ENCODE measurements at places on chromosomes 6 and 20. TPM values are rescaled to one million over a fixed set of nuclear protein-coding genes. Genes with fewer than 3 reads are reported as not detected.

The OR2H1 gene
- not detected for total RNA-seq

DNA sequence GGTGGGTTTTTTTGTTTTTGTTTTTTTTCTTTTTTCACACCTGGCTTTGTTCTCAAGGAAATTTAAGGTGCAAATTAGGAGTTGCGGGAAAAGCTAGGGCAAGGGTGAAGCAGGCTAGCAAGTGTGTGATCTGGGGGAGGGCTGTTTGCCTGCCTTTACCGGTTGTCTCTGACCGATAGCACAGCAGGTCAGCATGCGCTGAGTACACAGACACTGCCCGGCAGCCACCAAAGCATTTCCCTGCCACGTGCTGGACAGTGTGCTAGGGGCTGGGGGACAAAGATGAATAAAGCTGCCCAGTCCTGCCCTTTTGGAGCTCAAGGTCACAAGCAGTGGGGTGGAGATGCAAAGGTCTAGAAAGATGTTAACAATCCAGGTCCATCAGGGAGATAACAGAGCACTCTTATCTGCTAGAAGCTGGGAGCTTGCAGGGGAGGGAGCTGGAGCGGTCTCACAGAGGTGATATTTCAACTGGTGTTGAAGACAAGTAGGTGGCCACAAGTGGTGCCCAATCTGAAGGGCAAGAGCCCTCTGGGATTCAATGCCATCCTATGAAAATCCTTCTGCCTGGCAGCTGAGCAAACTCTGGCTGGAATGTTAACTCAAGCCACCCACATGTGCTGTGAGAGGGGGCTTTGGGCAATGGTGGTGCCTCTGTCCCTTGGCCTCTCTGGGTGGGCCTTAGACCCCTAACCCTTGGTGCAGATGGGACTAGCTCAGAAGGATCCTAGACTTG lies 24.5 kb downstream of the TTBK1 start:
- no peak overlapping the region for H3K4me3 ChIP-seq
- DNase-seq, result no peak
- H3K36me3 ChIP-seq, result no peaks in the 10 kb centered on the region
- H3K4me1 ChIP-seq, result peaks cover 11% of the 10 kb centered on the region
- peaks cover 8% of the 10 kb centered on the region for H3K27me3 ChIP-seq
- H3K27ac ChIP-seq, result no peak overlapping the region

The ELOVL4 gene
- 1.7 TPM for total RNA-seq

DNA sequence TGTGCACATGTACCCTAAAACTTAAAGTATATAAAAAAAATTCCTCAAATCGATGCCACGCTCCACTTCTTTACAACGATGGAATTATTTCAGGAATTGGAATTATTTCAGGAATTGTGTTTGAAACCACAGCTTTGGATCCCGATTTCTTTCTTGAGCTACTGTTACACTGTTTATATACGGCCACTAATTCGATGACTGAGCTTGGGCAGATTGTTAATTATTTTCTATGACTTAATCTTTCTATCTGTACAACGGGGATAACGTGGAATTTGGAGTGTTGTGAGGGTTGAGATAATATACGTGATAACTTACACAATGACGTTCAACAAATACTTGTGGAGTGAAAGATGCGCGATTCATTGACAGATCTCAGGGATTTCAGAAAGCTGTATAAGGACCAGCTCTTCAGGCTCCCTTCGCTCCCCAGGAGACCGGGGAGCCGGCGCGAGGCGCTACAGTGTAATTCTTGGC lies 171.3 kb downstream of the SLC16A10 start:
- H3K4me3 ChIP-seq, result peak overlapping the region; percentile 81
- H3K27ac ChIP-seq, result peak overlapping the region; percentile 78
- H3K27me3 ChIP-seq, result no peaks in the 10 kb centered on the region
- H3K4me1 ChIP-seq, result peaks cover 26% of the 10 kb centered on the region
- DNase-seq, result no peak
- peaks cover 11% of the 10 kb centered on the region for H3K36me3 ChIP-seq

The CASS4 gene
- total RNA-seq, result 3.7 TPM

DNA sequence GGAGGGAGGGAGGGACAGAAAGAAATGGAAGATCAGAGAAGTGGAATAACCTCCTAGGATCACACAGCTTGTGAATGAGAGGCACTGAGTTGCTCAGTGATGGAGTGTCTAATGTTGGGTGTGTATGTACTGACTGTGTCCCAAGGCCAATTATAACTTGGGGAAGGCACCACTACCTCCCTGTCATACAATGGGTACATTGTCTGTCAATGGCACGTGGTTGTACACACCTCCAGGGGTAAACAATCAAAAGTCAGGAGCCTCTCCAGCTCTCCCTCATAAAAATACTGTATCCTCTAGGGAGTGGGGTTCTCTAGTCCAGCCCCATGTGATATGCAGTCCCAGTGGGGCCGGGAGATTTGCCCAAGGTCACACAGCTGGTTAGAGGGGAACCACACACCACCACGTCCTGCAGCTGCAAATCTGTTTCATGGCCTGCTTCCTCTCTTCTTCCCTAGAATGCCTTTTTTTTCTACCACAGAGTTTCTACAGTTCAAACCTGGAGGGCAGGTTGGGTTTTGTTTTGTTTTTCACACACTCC lies 112.5 kb downstream of the SNX5 start:
- peaks cover 28% of the 10 kb centered on the region for H3K4me1 ChIP-seq
- no peak overlapping the region for H3K4me3 ChIP-seq
- H3K36me3 ChIP-seq, result no peaks in the 10 kb centered on the region
- DNase-seq, result peak; percentile 29
- H3K27me3 ChIP-seq, result peaks cover 4% of the 10 kb centered on the region

The RGS17 gene
- not detected for total RNA-seq
